Fibroblast of pulmonary artery (primary cell): ENCODE measurements at places on chromosomes 5 and 9.
A peak's percentile ranks its signal among the peaks of the same experiment; 100 is the strongest.

- DNase-seq, result peak; percentile 99
These were observed 48.6 kb downstream of the NR2F1-AS1 start for GRCh38 chr5:93532370-93532769.

DNA sequence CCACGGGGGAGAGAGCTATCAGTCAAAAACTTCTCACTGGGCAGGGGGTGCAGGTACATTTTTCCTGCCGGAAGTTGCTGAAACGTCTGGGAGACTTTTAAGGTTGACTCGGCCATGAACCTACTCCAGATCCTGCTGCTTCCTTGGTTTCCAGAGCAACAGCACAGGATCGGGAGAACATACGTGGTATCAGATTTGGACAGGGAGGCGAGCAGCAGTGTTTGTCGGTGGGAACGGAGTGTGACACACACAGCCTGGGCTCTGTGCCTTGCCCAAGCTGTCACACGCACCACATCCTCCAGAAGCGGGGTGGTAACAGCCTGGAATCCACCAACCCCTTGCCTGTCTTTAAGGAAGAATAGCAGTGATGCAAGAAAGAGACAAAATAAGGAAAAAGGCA is 276.5 kb downstream of the SLIT3 start:
- peak; percentile 46 for DNase-seq

- peak; percentile 73 for DNase-seq
These were observed 13.4 kb upstream of the CCDC112 start for GRCh38 chr5:115309751-115310370.

- no peak for DNase-seq
These were observed 13.3 kb upstream of the SLC31A2 start for GRCh38 chr9:113137196-113138168.
